ENCODE measurements at places on chromosomes 12 and 14. TPM values are rescaled to one million over a fixed set of nuclear protein-coding genes. Genes with fewer than 3 reads are reported as not detected.

DNA sequence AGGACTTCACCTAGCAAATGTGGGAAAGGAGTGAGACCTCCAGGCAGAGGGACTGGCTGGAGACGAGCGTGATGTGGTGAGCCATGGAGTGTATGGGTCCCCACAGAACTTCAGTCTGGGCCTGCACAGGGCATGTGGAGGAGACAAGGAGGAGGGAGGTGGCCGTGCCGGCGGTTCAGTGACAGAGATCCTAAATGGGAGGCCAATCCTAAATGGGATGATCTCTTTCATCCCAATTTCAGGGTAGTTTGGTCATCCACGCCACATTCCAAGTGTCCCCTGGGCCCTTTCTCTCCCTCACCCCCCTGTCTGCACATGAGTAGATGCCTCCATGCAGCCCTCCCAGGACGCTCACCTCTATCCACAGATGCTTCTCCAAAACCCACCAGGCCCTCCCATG lies 13.2 kb downstream of the SERPINA5 start:
- no peak overlapping the region for H3K4me3 ChIP-seq
- H3K27ac ChIP-seq, result no peak overlapping the region
- DNase-seq, result peak; percentile 52
- H3K4me1 ChIP-seq, result no peaks in the 10 kb centered on the region

DNA sequence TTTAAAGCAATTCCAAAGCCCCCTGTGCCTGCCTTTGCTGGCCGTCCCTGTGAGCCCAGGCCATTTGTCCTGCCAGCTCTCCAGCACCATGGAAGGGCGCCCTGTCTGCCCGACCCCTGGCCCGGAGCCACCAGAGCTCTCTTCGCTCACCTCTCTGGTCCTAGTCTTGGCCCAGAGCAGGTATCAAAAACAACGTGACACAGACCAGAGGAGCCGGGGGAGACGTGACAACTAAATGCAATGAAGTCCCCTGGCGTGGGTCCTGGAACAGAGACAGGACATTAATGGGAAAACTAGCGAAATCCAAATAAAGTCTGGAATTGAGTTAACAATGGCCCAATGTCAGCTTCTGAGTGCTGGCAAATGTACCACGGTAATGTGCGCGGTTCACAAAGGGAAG lies 83.2 kb upstream of the DIO3 start:
- no peaks in the 10 kb centered on the region for H3K4me1 ChIP-seq
- H3K36me3 ChIP-seq, result no peaks in the 10 kb centered on the region
- DNase-seq, result peak; percentile 59
- H3K4me3 ChIP-seq, result no peak overlapping the region

Gene GPR84
- 1.9 TPM for total RNA-seq

DNA sequence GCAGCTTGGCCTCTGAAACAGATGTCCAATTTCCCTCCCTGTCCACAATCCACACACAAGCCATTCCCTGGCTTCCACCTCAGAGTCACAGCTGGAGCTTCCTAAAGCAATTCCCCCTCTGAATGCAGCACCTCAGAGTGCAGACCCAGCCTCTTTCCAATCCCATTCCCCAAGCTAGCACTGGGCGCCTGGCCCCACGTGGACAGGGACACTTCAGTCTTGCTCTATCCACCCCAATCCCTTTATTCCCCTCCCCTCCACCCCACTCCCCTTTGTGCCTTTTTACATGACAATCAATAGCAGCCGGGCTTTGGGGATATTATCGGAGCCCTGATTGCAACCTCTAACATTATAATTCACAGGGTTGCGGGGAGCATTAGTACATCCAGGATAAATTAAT lies 292.6 kb downstream of the TTC8 start:
- H3K4me1 ChIP-seq, result no peaks in the 10 kb centered on the region
- H3K27ac ChIP-seq, result no peak overlapping the region
- no peak overlapping the region for H3K4me3 ChIP-seq
- DNase-seq, result no peak

DNA sequence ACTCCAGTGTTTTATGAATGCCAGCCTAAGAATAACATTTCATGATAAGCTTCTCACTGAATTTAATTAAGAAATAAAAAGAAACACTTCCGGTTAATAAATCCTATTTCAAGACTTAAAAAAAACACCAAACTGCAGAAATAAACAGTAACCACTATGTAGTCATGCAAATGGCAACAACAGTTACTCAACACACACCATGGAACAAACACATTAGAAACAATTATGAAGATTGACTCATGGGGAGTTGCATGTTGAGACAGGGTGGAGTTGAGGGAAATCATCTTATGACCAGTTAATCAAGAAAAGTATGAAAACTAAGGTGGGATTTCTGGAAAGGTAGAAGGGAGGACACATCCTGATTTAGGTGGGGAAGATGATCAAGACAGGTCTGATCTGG lies 52.7 kb downstream of the PLBD1 start:
- H3K4me3 ChIP-seq, result no peak overlapping the region
- H3K27me3 ChIP-seq, result no peaks in the 10 kb centered on the region
- H3K27ac ChIP-seq, result no peak overlapping the region
- H3K4me1 ChIP-seq, result no peaks in the 10 kb centered on the region

Gene BORCS5
- total RNA-seq, result 22.8 TPM

Gene ABHD4
- total RNA-seq, result 47.4 TPM

Gene WSCD2
- 5.6 TPM for total RNA-seq

GRCh38 chr12:24798335-24798734 lies 150.6 kb downstream of the BCAT1 start:
- no peak for DNase-seq
- H3K27me3 ChIP-seq, result no peaks in the 10 kb centered on the region
- no peaks in the 10 kb centered on the region for H3K4me1 ChIP-seq
- no peak overlapping the region for H3K4me3 ChIP-seq

- H3K27ac ChIP-seq, result no peak overlapping the region
- H3K27me3 ChIP-seq, result no peaks in the 10 kb centered on the region
- no peaks in the 10 kb centered on the region for H3K36me3 ChIP-seq
- peak; percentile 49 for DNase-seq
Observed at GRCh38 chr12:95763809-95764253, 26.7 kb downstream of the NTN4 start.

GRCh38 chr12:102816816-102817434 lies 100.1 kb downstream of the PAH start:
- no peak overlapping the region for H3K4me3 ChIP-seq
- no peaks in the 10 kb centered on the region for H3K27me3 ChIP-seq
- H3K4me1 ChIP-seq, result no peaks in the 10 kb centered on the region
- no peak for DNase-seq
- no peaks in the 10 kb centered on the region for H3K36me3 ChIP-seq

- H3K36me3 ChIP-seq, result no peaks in the 10 kb centered on the region
- no peak for DNase-seq
- H3K27me3 ChIP-seq, result no peaks in the 10 kb centered on the region
- no peaks in the 10 kb centered on the region for H3K4me1 ChIP-seq
- H3K27ac ChIP-seq, result no peak overlapping the region
Observed at GRCh38 chr12:12874029-12874428, 17.3 kb upstream of the GPRC5A start.

DNA sequence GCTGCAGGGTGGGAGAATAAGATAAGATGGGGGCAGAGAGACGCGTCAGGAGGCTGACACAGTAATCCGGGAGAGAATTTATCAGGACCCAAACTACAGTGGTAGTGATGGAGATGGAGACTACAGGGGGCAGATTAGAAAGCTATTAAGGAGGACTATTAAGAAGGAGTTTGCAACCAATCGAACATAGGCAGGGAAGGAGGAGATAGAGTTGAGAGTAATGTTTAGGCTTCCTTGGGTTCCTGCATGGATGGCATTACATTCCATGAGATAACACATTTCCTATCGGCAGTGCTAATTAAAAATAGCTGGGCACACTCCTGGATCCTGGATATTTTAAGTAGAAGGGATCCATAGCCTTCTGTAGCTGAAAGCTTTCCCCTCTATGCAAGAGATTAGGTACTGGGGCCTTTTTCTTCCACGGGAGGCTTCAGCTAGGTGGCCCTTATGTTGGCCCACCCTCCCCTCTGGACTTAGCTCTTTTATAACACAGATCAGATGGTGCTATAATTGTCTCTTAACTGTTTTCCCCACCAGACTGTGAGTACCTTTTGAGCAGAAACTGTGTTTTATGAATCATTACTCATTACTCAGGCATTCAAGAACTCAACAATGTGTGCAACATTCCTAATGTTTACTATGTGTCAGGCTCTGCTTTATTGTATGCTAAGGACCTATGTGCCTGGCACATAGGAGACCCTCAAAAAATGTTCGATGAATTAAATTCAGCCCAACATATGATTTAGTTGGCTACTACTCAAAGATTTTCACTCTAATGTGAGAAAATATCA lies 113.0 kb downstream of the RMST start:
- no peak overlapping the region for H3K4me3 ChIP-seq
- H3K4me1 ChIP-seq, result no peaks in the 10 kb centered on the region
- no peak overlapping the region for H3K27ac ChIP-seq
- H3K36me3 ChIP-seq, result no peaks in the 10 kb centered on the region
- no peaks in the 10 kb centered on the region for H3K27me3 ChIP-seq

Gene NOVA1
- 38.7 TPM for total RNA-seq

Gene C1QL4
- total RNA-seq, result not detected

- H3K36me3 ChIP-seq, result no peaks in the 10 kb centered on the region
- H3K27me3 ChIP-seq, result no peaks in the 10 kb centered on the region
- H3K27ac ChIP-seq, result no peak overlapping the region
- no peak for DNase-seq
Observed at GRCh38 chr12:15011162-15011561, 38.3 kb downstream of the PDE6H start.

- no peaks in the 10 kb centered on the region for H3K36me3 ChIP-seq
- H3K4me3 ChIP-seq, result no peak overlapping the region
- DNase-seq, result no peak
- no peaks in the 10 kb centered on the region for H3K4me1 ChIP-seq
- H3K27ac ChIP-seq, result no peak overlapping the region
- H3K27me3 ChIP-seq, result no peaks in the 10 kb centered on the region
Observed at GRCh38 chr12:120980800-120981368, 2.5 kb downstream of the HNF1A start.

DNA sequence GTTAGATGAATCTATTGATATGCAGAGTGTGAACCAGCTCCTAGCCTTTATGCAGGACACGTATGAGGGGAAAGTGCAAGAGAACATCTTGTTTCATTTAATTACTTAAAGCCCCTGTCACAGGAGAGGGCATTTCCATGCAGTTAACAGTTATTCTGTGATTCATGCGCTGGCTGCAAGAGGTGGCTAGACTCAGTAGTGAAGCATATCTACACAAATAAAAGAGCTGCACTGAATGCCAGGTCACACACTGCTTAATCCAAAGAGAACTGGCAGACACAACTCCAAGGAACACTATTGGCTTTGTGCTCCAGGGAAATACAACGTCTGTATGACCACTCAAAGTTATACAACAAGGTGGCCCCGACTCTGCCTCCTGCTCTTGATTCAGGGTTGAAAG lies 394.1 kb downstream of the C12orf75 start:
- H3K36me3 ChIP-seq, result no peaks in the 10 kb centered on the region
- no peak overlapping the region for H3K27ac ChIP-seq
- no peak overlapping the region for H3K4me3 ChIP-seq
- DNase-seq, result no peak
- peaks cover 3% of the 10 kb centered on the region for H3K4me1 ChIP-seq

Gene ART4
- 11.6 TPM for total RNA-seq

GRCh38 chr14:94952097-94952496 lies 182.2 kb upstream of the GSC start:
- H3K36me3 ChIP-seq, result no peaks in the 10 kb centered on the region
- DNase-seq, result no peak
- no peaks in the 10 kb centered on the region for H3K4me1 ChIP-seq
- H3K27ac ChIP-seq, result no peak overlapping the region
- no peaks in the 10 kb centered on the region for H3K27me3 ChIP-seq

DNA sequence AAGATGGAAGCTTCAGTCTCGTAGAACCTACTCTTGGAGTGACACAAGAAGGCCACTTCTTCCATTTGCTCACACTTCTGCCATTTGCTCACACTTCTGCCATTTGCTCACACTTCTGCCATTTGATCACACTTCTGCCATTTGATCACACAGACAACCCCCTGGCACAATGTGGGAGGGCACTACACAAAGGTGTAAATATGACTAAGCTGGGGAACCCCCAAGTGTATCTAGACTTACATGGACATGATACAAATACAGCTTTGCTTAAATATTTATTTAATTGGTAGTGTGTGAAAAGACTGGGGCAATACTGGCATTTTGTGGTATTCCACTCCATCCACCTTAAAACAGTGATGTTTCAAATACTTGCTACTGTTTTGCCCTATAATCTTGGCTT lies 296.2 kb upstream of the PPFIA2 start:
- H3K27ac ChIP-seq, result no peak overlapping the region
- no peak overlapping the region for H3K4me3 ChIP-seq
- DNase-seq, result no peak
- H3K27me3 ChIP-seq, result no peaks in the 10 kb centered on the region
- no peaks in the 10 kb centered on the region for H3K4me1 ChIP-seq
- H3K36me3 ChIP-seq, result no peaks in the 10 kb centered on the region

Measured in aorta (tissue), 5 donors.